ENCODE measurements at places on chromosomes 11 and 22.

DNA sequence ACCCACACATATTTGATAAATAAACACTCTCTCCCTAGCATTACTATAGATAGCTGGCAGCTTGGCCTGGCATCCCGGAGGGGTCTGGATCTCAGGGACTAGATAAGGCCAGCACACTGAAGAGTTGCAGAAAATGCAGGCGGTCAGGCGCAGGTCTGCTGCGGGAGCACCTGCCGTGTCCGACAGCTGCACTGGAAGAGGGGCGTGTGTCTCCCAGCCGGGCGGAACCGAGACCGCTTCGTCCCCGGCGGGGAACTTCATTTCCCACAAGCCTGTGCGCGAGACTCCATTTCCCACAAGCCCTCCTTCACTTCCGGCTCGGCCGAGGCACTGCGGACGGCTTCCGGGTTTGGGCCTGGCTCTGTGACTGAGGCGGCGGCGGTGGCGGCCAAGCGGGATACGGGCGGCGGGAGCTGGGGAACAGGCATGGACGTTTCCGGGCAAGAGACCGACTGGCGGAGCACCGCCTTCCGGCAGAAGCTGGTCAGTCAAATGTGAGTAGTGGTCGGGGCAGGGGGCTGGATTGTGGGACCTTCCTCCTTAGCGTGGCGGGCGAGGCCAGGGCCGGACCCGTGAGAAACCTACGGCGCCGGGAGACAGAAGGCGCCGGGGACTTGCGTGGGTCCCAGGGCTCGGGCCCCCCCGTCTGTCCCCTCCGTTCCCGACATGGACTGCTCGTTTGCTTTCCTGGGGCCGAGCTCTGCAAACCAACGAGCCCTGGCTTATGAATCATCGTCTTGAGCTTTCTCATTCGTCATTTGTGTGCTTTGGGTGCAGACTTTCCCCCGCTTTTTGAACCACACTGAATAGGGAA, at the start of gene MED15:
Gene MED15 (plus strand): TSS at position 358 of the 814 bp plus-strand sequence. CDS start 69 bp downstream, at position 427.
- DNase-seq, result peak; percentile 95
- H3K27ac ChIP-seq, result peak within 1 kb of the TSS; percentile 44
- H3K36me3 ChIP-seq, result no peaks in the 10 kb centered on the region
- H3K4me3 ChIP-seq, result peak within 1 kb of the TSS; percentile 95
- no peaks in the 10 kb centered on the region for H3K27me3 ChIP-seq

- H3K4me3 ChIP-seq, result no peak overlapping the region
- DNase-seq, result no peak
- H3K27ac ChIP-seq, result no peak overlapping the region
- no peaks in the 10 kb centered on the region for H3K4me1 ChIP-seq
- H3K27me3 ChIP-seq, result no peaks in the 10 kb centered on the region
- no peaks in the 10 kb centered on the region for H3K36me3 ChIP-seq
Observed at GRCh38 chr22:32765132-32765618, 36.3 kb upstream of the TIMP3 start.

- H3K27me3 ChIP-seq, result peaks cover 5% of the 10 kb centered on the region
- no peak overlapping the region for H3K4me3 ChIP-seq
- H3K4me1 ChIP-seq, result no peaks in the 10 kb centered on the region
- no peaks in the 10 kb centered on the region for H3K36me3 ChIP-seq
- DNase-seq, result no peak
- H3K27ac ChIP-seq, result no peak overlapping the region
Observed at GRCh38 chr11:8217136-8217535, 46.5 kb downstream of the LMO1 start.

- H3K4me1 ChIP-seq, result peaks cover 32% of the 10 kb centered on the region
- peak; percentile 52 for DNase-seq
- H3K27me3 ChIP-seq, result no peaks in the 10 kb centered on the region
- H3K27ac ChIP-seq, result no peak overlapping the region
- H3K4me3 ChIP-seq, result no peak overlapping the region
Observed at GRCh38 chr11:124669193-124669592, 4.3 kb downstream of the SIAE start.

- no peaks in the 10 kb centered on the region for H3K36me3 ChIP-seq
- H3K27me3 ChIP-seq, result no peaks in the 10 kb centered on the region
- no peak overlapping the region for H3K27ac ChIP-seq
- peak overlapping the region; percentile 84 for H3K4me3 ChIP-seq
- no peak for DNase-seq
- peaks cover 17% of the 10 kb centered on the region for H3K4me1 ChIP-seq
Observed at GRCh38 chr22:30288419-30289140, 725 bp downstream of the CASTOR1 start.

GRCh38 chr22:45413368-45414211, at the start of the genes RIBC2 and SMC1B:
Gene RIBC2, plus strand, starts transcription at chr22:45413693. Its CDS starts 194 bp downstream, at chr22:45413887.
Gene SMC1B, minus strand, starts transcription at chr22:45413599. Its CDS starts 32 bp downstream, at chr22:45413567.
- H3K27me3 ChIP-seq, result no peaks in the 10 kb centered on the region
- peak within 1 kb of the TSS; percentile 57 for H3K27ac ChIP-seq
- no peaks in the 10 kb centered on the region for H3K36me3 ChIP-seq
- H3K4me3 ChIP-seq, result peak within 1 kb of the TSS; percentile 68
- H3K4me1 ChIP-seq, result 0 out of 2 replicates have a peak, but pooled peaks cover 5% of the 10 kb centered on the region
- DNase-seq, result peak; percentile 92

DNA sequence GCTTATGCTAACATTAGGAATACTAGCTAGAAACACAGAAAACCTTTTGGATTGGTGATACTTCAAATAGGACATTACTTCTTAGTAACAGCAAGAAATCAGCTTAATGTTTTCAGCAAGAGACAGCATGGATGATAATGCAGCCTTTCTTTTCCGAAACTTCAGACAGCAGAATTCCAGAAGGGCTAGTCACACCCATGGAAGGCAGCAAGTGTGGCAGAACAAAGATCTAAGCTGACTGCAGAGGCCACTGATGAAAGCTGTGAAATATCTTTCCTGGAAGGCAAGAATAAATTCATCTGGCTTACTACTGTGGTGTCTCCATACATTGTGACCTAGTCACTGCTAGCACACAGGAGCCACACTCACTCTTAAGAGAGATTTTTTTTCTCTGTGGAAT, 100.3 kb downstream of the CCDC83 start:
- no peaks in the 10 kb centered on the region for H3K27me3 ChIP-seq
- no peak overlapping the region for H3K4me3 ChIP-seq
- no peak overlapping the region for H3K27ac ChIP-seq
- no peak for DNase-seq

- peak overlapping the region; percentile 76 for H3K27ac ChIP-seq
- H3K4me3 ChIP-seq, result peak overlapping the region; percentile 92
- no peak for DNase-seq
- H3K36me3 ChIP-seq, result no peaks in the 10 kb centered on the region
- peaks cover 36% of the 10 kb centered on the region for H3K27me3 ChIP-seq
Observed at GRCh38 chr11:1310772-1311468, 1.5 kb upstream of the TOLLIP start.

DNA sequence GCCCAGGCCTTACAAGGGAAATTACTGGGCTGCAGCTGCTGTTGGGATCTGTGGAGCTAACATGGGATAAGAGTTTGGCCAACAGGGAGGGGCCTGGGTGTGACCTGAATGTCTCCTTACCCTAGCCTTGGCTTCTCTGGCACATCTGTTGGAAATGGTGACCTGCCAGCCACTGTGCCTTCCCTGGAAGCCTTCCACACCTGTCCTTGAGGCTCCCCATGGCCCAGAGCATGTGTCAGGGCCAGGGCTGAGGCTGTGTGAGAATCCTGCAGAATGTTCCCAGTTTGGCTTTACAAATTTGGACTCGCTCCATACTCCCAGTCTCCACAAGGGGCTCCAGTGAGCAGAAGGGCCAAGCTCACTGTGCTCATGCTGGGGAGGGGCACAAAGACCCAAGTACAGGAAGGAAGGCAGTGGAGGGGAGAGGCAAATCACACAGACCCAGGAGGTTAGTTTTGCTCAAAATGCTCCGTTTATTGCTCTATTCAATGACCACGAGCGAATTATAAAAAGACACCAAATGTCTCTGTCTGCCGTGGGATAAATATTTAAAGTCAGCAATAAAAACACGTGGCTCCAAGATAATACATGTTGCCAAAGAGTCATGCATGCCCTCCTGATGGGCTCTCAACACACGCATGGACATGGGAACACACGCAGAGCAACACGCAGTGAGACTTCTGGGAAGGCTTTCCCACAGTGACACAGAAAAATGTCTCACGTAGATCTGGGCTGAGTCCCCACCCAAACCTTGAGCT, 1.7 kb upstream of the IGSF22 start:
- DNase-seq, result peak; percentile 28
- H3K36me3 ChIP-seq, result no peaks in the 10 kb centered on the region
- no peaks in the 10 kb centered on the region for H3K27me3 ChIP-seq
- H3K4me3 ChIP-seq, result no peak overlapping the region
- H3K4me1 ChIP-seq, result 0 out of 2 replicates have a peak, but pooled peaks cover 4% of the 10 kb centered on the region

- H3K4me3 ChIP-seq, result no peak overlapping the region
- no peak for DNase-seq
- no peaks in the 10 kb centered on the region for H3K4me1 ChIP-seq
- no peaks in the 10 kb centered on the region for H3K27me3 ChIP-seq
- no peaks in the 10 kb centered on the region for H3K36me3 ChIP-seq
Observed at GRCh38 chr11:92082652-92083051, 142.0 kb upstream of the FAT3 start.

GRCh38 chr22:48926643-48927042, 901.0 kb downstream of the BRD1 start:
- H3K4me3 ChIP-seq, result no peak overlapping the region
- no peak overlapping the region for H3K27ac ChIP-seq
- H3K36me3 ChIP-seq, result no peaks in the 10 kb centered on the region
- DNase-seq, result no peak

- H3K36me3 ChIP-seq, result peaks cover 11% of the 10 kb centered on the region
- DNase-seq, result no peak
- H3K27ac ChIP-seq, result no peak overlapping the region
- no peaks in the 10 kb centered on the region for H3K27me3 ChIP-seq
Observed at GRCh38 chr22:49824185-49824925, 3.3 kb downstream of the BRD1 start.

DNA sequence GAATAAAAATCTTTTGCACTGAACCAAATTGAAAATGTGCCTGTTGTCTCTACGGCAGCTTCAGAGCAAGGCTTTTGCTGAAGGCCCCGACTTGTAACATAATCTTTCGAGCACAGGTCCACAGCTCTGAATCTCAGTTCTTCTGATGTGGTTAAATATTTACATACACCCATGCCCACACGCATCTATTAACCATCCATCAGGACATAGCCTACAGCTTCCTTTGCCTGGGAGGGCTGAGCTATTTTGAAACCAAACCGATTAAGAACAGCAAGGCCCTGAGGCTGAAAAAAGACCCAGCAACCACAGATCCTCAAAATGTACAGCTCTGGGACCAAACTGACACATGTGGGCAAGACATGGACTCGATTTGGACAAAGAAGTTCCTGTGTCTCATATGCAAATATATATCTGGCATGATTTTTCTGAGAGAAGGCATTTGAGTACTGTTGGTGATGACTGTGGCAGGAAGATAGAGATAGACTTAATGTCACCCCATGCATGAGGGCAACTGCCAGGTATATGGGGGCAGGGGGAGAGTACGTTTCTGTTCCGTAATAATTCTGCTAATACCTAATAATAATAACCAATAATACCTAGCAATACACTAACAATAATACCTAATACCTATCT, 322.7 kb upstream of the PLET1 start:
- H3K36me3 ChIP-seq, result no peaks in the 10 kb centered on the region
- H3K27me3 ChIP-seq, result no peaks in the 10 kb centered on the region
- peaks cover 35% of the 10 kb centered on the region for H3K4me1 ChIP-seq
- DNase-seq, result peak; percentile 96

- H3K27ac ChIP-seq, result no peak overlapping the region
- H3K4me1 ChIP-seq, result no peaks in the 10 kb centered on the region
- H3K27me3 ChIP-seq, result no peaks in the 10 kb centered on the region
- H3K36me3 ChIP-seq, result no peaks in the 10 kb centered on the region
- no peak overlapping the region for H3K4me3 ChIP-seq
Observed at GRCh38 chr11:100208207-100208606, 478.9 kb upstream of the ARHGAP42 start.

- peaks cover 10% of the 10 kb centered on the region for H3K4me1 ChIP-seq
- peak; percentile 29 for DNase-seq
- no peak overlapping the region for H3K4me3 ChIP-seq
- H3K36me3 ChIP-seq, result no peaks in the 10 kb centered on the region
Observed at GRCh38 chr11:13091373-13091772, 82.3 kb downstream of the RASSF10 start.

DNA sequence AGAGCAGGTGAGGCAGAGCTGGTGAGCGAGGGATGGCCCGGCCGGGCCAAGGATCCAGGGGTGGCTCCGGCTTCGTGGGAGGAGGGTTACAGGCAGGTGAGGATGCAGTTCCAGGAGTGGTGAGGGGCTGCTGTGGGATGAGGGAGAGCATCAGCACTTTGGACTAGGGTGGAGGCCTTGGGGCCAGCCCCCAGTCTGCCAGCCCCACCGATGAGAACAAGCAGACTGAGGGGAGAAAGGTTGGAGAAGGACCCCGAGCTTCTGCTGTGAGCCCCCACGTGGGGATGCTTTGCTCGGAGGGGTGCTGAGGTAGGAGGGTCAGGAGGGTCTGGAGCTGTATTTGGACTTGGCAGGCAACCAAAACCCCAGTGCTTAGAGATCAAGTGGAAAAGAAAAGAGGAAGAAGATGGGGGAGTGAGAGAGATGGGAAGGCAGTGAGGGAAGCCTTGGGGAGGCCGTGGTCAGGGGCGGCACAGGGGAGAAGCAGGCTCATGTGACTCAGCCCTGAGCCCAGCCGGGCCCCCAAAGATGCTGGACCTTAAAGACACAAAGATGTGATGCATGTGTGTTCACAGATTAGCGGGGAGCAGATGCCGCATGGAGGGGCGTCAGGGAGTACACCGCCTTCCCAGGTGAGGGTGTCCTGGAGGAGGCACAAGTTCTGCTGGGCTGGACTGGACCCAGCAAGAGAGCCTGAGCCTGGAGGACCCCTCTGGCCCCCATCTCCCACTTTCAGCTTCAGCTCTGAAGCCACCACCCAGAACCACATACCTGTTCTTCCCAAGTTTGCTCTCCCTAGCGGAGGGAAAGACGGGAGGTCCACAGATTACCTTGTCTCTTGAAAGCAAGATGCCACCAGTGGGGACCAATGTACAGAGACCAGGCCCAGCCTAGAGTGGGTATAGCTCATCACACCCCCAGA, 91.3 kb downstream of the CDKN1C start:
- no peaks in the 10 kb centered on the region for H3K27me3 ChIP-seq
- H3K4me3 ChIP-seq, result no peak overlapping the region
- DNase-seq, result no peak

GRCh38 chr11:1675536-1676228, 21.3 kb upstream of the KRTAP5-6 start:
- H3K27me3 ChIP-seq, result peaks cover 99% of the 10 kb centered on the region
- H3K36me3 ChIP-seq, result no peaks in the 10 kb centered on the region
- no peak for DNase-seq
- H3K27ac ChIP-seq, result no peak overlapping the region
